ENCODE measurements at places on chromosomes 11 and 22.

DNA sequence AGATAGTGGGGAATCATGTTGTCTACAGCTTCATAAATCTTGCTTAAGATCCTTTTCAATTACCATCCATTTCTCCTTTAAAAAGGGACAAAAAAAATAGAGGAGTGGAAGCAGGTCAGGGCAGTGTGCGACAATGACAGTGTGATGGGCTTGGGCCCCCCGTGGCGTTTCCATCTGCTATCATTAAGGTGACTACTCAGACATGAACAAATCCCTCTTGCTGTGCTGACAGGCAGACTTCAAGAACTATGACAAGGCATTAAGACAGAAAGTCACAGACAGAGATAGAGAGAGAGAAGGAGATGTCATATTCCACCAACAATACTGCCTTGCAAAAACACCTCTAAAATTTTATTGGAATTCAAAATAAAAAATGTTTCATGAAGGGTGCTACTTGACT, 263.2 kb downstream of the DCDC1 start:
- H3K4me1 ChIP-seq, result no peaks in the 10 kb centered on the region
- DNase-seq, result no peak
- no peaks in the 10 kb centered on the region for H3K36me3 ChIP-seq
- H3K27ac ChIP-seq, result no peak overlapping the region
- H3K27me3 ChIP-seq, result no peaks in the 10 kb centered on the region

DNA sequence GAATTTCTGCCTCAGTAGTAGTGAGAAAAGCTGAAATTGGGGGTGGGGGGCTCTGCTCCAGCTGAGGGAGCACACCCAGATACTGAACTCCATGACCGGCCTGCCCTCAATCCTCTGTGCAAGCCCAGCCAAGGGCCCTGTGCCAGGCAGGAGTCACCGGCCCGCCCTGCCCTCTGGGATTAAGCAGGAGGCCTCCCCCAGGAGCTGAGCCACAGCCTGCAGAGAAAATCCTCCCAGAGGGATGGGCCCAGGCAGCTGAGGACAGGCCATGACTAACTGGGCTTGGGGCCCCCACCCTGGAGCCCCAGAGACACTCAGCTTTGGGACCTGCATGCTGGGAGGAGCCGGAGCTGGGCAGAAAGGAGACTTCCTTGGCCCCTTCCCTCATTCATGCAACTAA, 48.8 kb downstream of the MN1 start:
- H3K4me1 ChIP-seq, result peaks cover 2% of the 10 kb centered on the region
- peaks cover 4% of the 10 kb centered on the region for H3K27me3 ChIP-seq
- H3K36me3 ChIP-seq, result no peaks in the 10 kb centered on the region
- H3K27ac ChIP-seq, result no peak overlapping the region

DNA sequence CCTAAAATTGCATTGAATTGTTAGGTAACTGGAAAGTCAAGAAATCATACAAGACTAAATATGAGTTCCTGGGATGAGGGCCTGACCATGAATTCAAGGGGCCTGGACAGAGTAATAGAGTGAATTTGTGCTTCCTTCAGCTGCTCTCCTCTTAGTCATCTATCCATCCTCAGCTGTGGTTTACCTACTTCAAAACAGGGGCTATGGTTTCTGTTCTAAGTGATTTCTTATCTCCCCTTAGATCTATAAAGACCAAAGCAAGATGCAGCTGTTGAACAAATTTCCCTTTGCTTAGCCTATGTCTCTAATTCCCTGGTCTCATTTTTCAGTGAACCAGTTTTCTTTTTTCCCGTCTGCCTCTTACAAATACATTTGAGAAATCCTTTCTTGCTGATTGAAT, 428.5 kb downstream of the FAM181B start:
- no peak for DNase-seq
- no peaks in the 10 kb centered on the region for H3K27me3 ChIP-seq
- H3K4me1 ChIP-seq, result no peaks in the 10 kb centered on the region
- no peak overlapping the region for H3K4me3 ChIP-seq
- H3K36me3 ChIP-seq, result no peaks in the 10 kb centered on the region
- H3K27ac ChIP-seq, result no peak overlapping the region

DNA sequence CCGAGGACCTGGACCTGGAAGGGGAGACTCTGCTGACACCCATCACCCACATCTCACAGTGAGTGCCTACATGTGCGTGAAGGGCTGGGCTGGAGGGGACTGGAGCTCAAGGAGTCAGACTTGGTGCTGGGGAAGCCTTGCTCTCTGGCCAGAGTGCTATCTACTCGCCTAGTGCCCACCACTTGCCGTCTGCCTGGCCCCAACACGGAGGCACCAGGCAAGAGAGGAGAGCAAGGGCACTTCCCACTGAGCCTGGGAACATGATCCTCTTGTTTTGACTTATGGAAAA, 37.8 kb downstream of the KCNQ1OT1 start:
- no peak overlapping the region for H3K27ac ChIP-seq
- H3K4me3 ChIP-seq, result no peak overlapping the region
- H3K4me1 ChIP-seq, result no peaks in the 10 kb centered on the region
- no peaks in the 10 kb centered on the region for H3K27me3 ChIP-seq
- H3K36me3 ChIP-seq, result peaks cover 15% of the 10 kb centered on the region

GRCh38 chr22:49663311-49663711, 164.4 kb downstream of the BRD1 start:
- H3K27me3 ChIP-seq, result no peaks in the 10 kb centered on the region
- no peak overlapping the region for H3K27ac ChIP-seq
- H3K4me3 ChIP-seq, result no peak overlapping the region
- DNase-seq, result no peak
- H3K36me3 ChIP-seq, result no peaks in the 10 kb centered on the region

- peaks cover 25% of the 10 kb centered on the region for H3K27me3 ChIP-seq
- H3K4me1 ChIP-seq, result no peaks in the 10 kb centered on the region
- peaks cover 2% of the 10 kb centered on the region for H3K36me3 ChIP-seq
- H3K4me3 ChIP-seq, result no peak overlapping the region
Observed at GRCh38 chr11:34416088-34416487, 22.6 kb upstream of the CAT start.

DNA sequence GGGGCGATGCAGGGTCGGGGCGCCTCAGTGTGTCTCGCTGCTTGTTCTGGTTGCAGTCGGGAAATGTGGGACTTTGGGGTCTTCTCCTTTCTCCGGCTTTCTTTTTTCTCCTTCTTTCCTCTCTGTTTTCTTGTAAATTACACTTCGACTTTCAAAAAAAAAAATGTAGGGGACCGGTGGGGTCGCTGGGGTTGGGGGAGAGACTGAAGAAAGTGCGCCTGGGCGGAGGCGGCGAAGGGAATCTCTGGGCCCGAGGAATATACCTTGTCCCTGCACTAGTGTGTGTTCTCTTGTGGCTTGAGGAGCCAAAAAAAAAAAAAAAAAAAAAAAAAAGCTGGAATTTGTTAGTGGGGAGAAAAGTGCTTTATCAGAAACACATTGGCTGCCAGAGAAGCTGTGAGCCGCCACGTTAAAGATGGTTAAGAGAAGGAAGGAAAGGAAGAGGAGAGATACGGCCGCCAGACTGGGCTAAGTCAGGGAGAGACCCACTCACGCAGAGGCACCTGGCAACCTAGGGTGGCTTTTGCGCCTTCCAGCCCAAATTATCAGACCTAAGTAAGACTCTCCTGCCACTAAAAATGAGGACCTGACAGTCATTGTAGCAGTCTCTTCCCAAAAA, 8.4 kb upstream of the FLI1 start:
- no peaks in the 10 kb centered on the region for H3K36me3 ChIP-seq
- no peak overlapping the region for H3K27ac ChIP-seq
- H3K27me3 ChIP-seq, result peaks cover 66% of the 10 kb centered on the region
- DNase-seq, result no peak
- H3K4me3 ChIP-seq, result peak overlapping the region; percentile 0

DNA sequence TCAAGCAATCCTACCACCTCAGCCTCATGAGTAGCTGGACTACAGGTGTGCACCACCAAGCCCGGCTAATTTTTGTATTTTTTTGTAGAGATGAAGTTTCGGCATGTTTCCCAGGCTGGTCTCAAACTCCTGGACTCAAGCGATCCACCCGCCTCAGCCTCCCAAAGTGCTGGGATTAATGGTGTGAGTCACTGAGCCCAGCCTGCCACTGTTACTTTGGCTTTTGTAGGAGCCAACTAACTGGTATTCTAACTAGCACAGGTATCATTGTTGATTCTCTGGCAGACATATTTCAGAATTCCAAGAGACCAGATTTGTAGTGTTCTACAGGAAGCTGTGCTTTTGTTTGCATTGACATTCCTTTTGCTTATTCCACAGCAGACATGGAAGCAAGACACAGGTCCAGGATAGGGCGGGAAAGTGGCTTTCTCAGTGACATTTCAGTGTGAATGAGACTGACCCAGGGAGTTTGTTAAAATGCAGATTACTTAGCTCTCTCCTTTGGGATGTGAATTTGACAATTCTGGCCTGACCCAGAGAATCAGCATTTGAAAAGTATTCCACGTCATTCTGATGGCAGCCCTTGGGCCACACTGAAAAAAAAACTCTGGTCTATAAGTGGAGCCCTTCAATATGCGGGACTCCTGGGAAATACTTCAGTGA, 52.2 kb upstream of the PAX6 start:
- no peaks in the 10 kb centered on the region for H3K4me1 ChIP-seq
- no peaks in the 10 kb centered on the region for H3K36me3 ChIP-seq
- no peak overlapping the region for H3K27ac ChIP-seq
- H3K27me3 ChIP-seq, result peaks cover 10% of the 10 kb centered on the region

GRCh38 chr22:38397189-38398085, 57.6 kb downstream of the KCNJ4 start:
- H3K27me3 ChIP-seq, result peaks cover 30% of the 10 kb centered on the region
- DNase-seq, result no peak
- no peak overlapping the region for H3K27ac ChIP-seq
- peaks cover 33% of the 10 kb centered on the region for H3K4me1 ChIP-seq
- no peaks in the 10 kb centered on the region for H3K36me3 ChIP-seq

DNA sequence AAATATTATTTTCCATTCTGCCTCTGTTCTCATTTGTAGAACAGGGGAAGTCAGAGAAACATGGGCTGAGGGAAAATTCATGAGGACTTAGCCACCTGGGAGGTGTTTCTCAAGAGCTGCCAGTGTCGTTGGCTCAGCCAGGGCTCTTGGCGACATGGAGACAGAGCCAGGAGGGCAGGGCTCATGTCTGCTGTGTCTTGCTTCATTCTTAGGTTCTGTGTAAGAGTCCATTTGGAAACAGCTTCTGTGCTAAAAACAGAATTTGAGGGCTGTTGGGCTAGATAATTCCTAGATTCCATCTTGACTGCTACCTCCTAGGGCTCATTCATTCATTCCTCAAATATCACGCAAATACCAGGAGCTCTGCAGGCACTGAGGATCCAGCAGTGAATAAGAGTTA, 15.1 kb upstream of the MRGPRX2 start:
- DNase-seq, result no peak
- peaks cover 15% of the 10 kb centered on the region for H3K27me3 ChIP-seq
- H3K36me3 ChIP-seq, result no peaks in the 10 kb centered on the region

DNA sequence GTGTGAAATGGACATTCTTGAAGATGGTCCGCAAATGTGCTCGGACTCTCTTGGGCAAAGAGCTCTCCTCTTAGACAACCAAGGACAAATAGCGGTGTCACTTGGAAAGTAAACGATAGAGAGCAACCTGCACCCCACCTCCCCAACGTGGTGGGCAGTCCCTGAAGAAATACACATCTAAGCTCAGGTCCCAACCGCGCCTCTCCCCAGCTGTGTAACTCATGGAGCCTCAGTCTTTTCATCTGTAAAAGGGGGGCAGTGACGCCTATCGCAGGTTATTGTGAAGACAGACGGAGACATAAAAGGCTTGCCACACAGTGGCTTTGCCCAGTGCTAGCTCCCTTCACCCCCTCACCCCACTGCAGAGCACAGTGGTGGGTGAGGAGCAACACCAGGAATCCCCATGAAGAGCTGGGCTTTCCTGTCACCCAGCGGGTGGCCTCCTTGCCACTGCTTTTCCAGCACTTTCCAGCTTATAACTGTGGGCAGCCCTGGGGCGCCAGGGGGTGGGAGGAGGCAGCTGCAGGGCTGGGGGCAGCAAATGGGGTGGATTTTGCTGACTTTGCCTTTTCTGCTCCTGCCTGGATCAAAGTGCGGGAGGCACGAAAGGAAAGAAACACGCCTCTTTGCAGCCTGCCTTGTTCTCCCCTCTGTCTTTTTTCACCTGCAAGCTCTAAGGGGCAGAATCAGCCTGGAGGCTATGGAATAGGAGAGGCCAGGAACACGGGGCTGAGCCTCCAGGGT, 73.7 kb upstream of the TSPAN18 start:
- no peak overlapping the region for H3K27ac ChIP-seq
- DNase-seq, result no peak
- H3K27me3 ChIP-seq, result peaks cover 40% of the 10 kb centered on the region
- no peaks in the 10 kb centered on the region for H3K4me1 ChIP-seq
- H3K36me3 ChIP-seq, result no peaks in the 10 kb centered on the region
- no peak overlapping the region for H3K4me3 ChIP-seq

DNA sequence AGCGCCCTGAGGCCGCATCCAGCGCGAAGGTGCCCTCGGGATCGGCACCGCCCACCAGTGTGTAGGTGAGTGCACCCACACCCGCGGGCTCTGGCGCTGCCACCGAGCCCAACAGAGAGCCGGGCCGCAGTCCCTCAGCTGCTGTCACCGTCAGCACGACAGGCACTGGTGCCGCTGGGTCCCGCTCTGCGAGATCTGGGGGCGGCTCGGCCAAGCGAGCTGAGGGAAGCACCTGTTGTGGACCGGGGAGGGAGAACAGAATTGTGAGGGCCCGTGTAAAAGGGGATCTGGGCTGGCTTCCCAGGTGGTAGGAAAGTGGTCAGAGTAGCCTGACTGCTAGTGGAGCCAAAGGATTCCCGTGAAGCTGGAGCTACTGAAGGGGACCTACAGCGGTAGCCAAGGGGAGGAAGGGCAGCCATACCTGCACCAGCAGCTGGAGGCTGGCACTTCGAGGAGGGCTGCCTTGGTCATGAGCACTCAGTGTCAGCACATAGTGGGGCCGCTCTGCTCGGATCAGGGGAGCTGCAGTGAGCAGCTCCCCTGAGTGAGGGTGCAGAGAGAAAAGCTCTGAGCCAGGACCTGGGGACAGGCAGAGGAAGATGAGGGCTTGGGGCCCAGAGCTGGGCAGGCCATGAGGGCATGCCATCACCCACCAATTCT, 11.5 kb upstream of the TPP1 start:
- H3K27ac ChIP-seq, result no peak overlapping the region
- H3K4me3 ChIP-seq, result no peak overlapping the region
- H3K4me1 ChIP-seq, result peaks cover 30% of the 10 kb centered on the region
- no peaks in the 10 kb centered on the region for H3K36me3 ChIP-seq
- no peaks in the 10 kb centered on the region for H3K27me3 ChIP-seq

DNA sequence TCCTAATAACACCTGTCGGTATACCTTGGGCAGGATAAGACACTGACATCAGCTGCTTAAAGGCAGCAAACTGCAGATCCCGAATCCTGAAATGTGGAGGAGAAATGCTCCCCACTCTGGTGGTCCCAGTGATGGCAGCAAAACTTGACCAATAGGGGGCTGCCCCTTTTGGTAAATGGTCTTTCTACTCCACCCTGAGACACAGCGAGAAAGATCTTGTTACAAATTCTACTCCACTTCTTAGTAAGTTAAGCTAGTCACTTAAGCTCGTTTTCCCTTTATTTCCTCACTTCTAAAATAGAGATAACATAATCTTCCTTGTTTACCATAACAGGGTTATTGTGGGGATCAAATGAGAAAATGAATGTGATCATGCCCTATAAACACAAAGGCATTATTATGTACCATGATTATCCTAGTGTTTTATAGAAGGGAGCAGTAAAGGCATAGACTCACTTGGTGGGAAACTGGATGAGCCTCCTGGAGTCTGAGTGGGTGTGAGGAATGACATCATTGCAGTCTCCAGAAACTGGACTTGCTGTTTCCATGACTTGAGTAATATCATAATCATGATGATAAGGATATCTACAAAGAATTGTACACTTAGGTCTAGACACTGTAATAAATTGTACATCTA, 50.9 kb downstream of the ENDOD1 start:
- H3K27me3 ChIP-seq, result peaks cover 29% of the 10 kb centered on the region
- no peak overlapping the region for H3K27ac ChIP-seq
- no peak overlapping the region for H3K4me3 ChIP-seq
- H3K36me3 ChIP-seq, result peaks cover 3% of the 10 kb centered on the region

Data from activated CD8-positive, alpha-beta T cell treated with anti-CD3 and anti-CD28 coated beads, Interleukin-2, amount 10 ng/mL, durations not matched to agents 7 days and 5 days (primary cell).